NCI-H1105 treated with DMSO at 0.1 percent for 48 hours (cell line): ENCODE measurements at places on chromosomes 4 and X.

- no peak for DNase-seq
Measured at GRCh38 chr4:121198251-121198650, 34.1 kb upstream of the TNIP3 start.

- DNase-seq: no peak
Measured at GRCh38 chrX:152813206-152813605, 17.4 kb downstream of the CETN2 start.

GRCh38 chrX:15929194-15929593 is 74.6 kb upstream of the AP1S2 start:
- no peak for DNase-seq

GRCh38 chrX:112536544-112536943 is 143.2 kb downstream of the LHFPL1 start:
- DNase-seq: no peak

GRCh38 chr4:150207871-150208270 is 129.6 kb downstream of the DCLK2 start:
- no peak for DNase-seq

GRCh38 chr4:51885363-51885762 is 42.4 kb downstream of the DCUN1D4 start:
- no peak for DNase-seq

DNA sequence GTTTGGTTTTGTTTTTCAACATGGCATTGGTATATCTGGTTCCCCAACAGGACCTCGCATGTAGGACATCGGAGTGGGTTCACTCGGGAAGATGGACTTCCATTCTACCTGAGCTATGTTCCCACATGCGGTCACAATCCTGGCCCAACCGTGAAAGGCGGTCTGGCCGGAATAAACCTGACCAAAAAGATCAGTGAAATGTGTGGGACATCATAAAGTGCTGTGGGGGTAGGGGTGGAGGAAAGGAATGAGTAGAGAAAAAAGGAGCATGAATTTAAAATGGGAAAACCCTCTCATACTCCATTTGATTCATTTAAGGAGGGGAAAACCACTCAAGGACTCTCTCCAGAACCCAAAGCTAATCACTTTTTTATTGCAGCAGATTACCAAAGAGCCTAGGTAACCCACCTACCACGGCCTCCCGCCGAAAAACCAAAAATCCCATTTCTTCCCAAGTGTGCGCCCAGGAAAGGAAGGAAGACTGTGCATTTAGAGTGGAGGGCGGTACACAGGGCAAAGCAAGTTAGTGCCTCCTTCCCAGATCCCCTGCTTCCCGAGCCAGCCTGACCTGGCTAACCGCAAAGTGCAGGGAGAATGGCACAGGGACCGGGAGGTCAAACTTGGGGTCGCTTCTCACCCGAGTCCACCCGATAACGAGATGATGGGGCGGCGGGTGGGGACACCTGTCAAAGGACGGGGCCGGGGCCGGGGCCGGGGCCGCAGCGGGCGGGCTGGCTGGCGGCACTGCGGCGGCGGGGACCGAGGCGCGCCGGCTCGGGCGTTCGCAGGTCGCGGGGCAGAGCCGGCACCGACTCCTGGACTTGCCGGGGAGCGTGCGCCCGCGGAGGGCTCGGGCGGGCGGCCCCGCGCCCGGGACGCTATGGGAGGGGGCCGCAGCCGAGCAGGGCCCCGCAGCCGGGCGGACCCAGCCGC is 669 bp downstream of the TMEM150C start:
- peak; percentile 15 for DNase-seq

GRCh38 chr4:188299161-188299560 is 159.9 kb downstream of the TRIML1 start:
- no peak for DNase-seq

DNA sequence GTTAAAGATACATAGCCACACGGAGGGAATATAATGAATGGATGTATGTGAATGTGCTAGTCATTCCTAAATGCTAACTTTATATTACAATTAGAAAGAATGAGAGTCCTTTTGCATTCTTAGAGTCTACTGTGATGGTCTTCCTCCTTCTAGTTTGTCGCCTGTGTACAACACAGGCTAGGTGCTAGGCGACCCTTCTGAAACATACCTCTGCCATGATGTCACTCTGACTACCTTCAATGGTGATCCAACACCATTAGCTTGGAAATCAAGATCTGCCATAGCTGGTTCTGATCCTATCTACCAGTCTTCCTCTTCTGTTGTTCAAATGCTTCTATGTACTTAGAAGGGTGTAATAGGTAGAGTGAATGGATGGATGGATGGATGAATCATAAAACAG is 151.2 kb downstream of the MGST2 start:
- DNase-seq: no peak

GRCh38 chr4:2925931-2926860 is 37.0 kb downstream of the NOP14 start:
- no peak for DNase-seq

DNA sequence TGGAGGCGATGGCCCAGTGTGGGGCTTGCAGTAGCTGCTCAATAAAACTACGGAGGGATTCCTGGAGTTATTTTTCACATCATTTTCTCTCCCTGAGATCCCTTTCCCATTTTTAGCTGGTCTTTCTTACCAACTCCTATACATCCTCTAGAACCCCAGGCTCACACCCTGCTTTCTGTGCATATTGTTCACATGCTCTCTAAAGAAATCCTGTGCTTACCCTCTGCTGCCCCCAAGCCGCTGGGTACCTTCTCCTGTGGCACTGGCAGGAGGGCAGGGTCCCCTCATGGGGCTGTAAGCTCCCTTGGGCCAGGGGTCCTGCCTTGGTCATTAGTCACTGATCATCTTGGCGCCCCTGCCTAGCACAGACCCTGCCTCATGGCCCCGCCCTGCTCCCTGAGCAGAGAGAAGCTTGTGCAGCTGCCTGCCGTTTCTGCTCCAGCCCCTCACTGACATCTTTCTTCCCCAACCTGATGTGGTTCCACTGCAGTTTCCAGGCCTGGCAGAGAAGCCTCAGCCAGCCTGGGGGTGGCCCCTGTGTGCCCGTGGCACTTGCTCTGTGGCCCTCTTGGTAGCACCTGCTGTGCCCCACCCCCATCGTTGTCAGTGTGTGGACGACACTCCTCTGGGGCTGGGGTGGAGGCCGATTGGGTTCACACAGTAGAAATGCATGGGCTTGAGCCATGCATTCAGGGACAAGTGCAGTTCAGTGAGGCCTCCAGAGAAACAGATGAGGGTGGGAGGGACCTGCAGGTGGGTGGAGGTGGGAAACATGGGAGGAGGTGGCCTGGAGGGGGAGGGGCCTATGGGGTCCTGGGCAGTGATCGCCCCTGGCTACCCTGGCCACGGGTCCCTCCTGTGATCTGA is 69.5 kb downstream of the WFS1 start:
- DNase-seq: no peak

GRCh38 chr4:31160146-31160545 is 440.0 kb downstream of the PCDH7 start:
- DNase-seq: no peak

DNA sequence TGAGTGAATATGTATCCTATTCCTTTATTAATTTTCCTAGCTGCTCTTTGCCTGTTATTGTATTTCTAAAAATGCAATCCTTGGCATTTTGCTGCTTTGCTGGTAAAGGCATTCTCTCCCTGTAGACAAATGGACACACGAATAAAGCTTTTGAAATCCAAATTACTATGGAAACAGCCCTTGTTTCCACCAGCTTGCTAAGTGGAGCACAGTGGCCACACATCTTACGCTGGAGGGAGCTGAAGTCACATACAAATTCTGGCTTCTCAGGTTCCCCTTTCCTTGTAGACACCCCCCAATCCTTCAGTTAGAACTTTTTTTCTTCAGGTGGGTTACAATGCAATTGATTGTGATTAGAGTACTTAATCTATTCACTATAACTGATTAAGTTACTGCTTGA is 66.2 kb downstream of the AGA start:
- DNase-seq: no peak

DNA sequence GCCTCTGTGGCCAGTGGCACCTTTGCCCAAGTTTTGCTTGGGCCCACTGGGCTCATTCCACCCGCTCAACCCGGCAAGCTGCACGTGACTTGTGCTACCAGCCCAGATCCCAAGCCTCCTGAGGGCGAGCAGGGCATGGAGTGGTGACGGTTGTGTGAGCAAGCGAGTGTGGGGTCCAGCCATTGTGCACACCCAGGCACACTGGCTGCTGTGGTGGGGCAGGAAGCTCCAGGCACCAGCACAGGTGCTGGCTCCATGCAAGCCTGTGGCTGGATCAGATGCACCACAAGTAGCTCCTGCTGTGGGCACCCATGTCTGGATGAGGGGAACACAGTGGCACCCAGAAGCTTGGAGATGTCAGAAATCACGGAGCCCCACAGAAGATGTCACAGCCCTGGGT is 557.0 kb upstream of the GNPDA2 start:
- no peak for DNase-seq

GRCh38 chr4:165207016-165207430 is 338 bp upstream of the KLHL2 start:
- DNase-seq: peak; percentile 36

DNA sequence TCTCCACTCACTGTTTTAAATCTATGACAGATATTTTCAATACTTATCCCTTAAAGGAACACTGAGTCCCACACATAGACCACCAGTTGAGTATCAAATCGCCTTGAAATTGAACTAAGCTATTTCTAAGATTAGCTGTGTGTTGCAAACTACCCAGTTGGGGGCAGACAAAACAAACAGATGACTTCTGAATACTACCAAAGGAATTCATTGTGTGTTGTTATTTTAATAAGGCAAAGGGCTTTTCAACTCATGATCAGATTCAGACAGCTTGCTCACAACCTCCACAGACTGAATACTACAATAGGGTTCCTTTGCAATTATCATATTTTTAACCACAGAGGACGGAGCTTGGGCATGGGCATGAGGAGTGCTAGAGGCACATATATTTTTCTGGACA is 283.0 kb upstream of the GPC4 start:
- no peak for DNase-seq
